M059J (cell line): ENCODE measurements at places on chromosomes 13 and 19.

GRCh38 chr13:95044452-95045205 is 256.6 kb downstream of the ABCC4 start:
- no peak for DNase-seq

DNA sequence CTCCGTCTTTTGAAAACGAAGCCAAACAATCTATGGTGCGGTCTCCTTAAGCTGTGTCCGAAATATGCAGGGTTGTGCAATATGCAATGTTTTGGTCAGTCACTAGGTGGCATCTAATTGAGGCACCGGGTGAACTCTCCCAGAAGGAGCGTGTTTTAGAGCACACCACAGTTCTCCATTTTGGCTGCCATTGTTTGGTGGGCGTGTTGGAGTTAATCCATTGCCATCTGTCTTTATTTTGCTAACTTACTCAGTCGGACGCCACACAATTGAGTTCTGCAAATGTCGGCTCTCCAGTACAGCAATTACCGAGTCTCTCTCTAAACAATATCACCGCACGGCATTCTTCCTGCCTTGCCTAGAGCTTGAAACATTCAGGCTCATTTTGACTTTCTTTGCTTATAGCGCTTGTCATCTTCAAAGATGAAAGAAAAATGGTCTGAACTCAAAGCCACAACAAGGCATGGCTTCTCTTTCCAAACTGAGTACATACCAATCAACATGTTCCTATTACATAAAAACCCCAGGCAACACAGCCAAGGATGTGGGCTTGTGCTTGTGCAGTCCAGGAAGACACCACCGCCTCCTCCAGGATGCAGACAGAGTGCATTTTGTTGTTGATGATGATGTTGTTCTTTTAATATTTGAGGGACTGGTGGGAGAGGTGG is 182.0 kb upstream of the SERP2 start:
- DNase-seq: peak; percentile 38

- DNase-seq: peak; percentile 10
These were observed 793.4 kb downstream of the LIG4 start for GRCh38 chr13:107421951-107422350.

DNA sequence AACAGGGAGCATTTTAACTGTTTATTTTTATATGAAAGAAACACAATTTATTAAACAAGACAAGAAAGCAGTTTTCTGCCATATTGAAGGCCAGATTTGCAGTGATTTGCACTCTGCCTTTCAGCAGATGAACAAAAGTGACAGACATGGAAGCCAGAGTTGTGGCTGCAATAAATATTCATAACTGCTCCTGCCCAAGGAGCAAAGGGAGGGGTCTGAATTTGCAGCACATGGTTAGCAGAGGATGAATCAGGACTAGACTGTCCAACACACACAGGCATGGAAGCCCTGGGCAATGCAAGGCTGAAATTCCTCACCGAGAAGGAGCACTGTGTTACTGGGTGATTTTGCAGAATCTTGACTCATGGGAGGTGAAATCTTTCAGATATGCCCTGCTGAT is 418.2 kb downstream of the DCT start:
- DNase-seq: peak; percentile 2

- DNase-seq: peak; percentile 50
These were observed 426 bp downstream of the MYO9B start for GRCh38 chr19:17075864-17076542.

DNA sequence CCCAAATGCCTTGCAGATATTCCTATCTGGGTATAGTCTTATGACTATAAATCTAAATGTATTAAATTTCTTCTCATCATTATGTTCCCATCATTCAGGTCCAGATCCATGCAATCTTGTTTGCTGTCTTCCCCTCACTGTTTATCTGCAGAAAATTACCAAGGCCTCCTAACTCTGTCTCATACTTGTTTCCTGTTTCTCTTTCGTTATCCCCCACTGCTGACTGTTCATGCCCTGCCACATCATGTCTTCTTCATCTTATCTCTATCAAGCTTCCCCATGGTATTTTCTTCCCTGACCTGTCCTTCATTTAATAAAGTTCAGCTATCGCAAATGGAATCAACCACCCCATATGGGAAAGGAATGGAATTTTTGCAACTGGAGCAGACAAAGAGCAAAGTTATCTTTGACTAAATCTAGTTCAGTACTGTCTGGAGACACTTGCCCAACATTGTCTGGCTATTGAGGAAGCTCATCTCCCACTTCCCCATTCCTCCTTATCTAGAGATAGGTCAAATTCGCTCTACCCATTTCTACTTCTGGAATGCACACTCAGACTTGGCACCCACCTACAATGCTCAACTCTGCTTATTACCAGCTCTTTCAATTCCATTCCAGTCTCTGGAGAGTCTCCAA is 1358.1 kb downstream of the EFNB2 start:
- peak; percentile 16 for DNase-seq

DNA sequence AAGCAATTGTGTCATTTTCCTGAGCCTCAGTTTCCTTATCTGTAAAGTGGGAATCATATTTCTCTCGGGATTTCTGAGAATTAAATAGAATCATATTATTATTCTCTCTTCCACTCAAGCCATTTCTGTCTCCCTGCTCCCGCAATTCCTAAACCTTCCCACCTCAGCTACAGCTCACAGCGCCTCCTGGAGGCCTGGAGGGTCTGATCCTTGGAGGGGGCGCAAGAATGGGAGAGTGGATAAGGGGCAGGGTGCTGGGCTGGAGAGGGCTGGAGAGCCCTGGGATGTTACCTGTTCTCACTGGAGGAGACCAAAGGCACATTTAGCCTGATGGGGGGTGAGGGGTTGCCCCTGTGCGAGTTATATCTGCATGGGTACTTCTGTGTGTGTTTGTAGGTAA is 31.1 kb upstream of the CYP2S1 start:
- no peak for DNase-seq

DNA sequence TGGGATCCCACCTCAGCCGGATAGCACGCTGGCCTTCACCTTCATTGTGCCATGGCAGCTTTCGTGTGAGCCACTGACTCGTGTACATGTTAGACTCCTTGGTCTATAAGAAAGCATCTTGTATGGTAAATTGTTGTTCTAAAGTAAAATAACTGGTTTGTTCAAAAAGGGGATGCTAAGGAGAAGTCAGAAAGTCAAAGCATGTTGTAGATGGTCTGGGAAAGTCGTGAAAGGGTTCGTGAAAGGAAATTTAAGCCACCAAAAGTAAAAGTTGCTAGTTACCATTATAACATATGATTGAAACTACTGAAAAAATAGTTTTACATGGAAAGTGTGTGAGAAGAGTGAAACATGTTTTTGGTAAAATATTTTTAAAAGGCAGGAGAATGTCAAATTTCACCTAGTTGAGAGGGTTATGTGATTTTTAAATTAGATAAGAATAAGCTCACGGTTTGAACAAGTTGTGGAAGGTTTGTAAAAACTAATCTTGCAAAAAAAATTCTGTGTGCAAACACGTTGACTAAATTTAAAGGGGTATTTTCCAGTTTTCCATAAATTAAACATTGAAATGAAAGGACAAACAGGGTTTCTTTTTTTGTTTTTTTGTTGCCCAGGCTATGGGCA is 23.4 kb downstream of the DPRX start:
- no peak for DNase-seq

DNA sequence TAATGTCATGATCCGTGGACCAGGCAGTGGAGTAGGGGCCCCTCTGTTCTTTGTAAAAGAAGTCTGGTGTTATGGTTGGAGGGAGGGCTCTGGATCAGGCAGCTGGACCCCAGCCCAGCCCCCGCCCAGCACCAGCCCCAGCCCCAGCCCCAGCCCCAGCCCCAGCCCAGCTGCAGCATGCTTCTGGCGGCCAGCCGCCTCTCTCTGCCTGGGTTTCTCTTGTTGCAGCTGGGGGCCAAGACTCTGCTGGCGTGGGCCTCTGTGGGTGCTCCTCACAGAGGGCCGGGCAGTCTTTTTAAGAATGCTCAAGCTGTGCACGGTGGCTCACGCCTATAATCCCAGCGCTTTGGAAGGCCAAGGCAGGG is 17.9 kb downstream of the DOT1L start:
- DNase-seq: no peak

- DNase-seq: no peak
These were observed 170.0 kb upstream of the SLC10A2 start for GRCh38 chr13:103236213-103236612.

GRCh38 chr13:101262306-101262705 is 154.0 kb downstream of the NALCN start:
- no peak for DNase-seq

- no peak for DNase-seq
These were observed 207.1 kb upstream of the PCDH9 start for GRCh38 chr13:67437244-67437643.

- no peak for DNase-seq
These were observed 138.1 kb downstream of the KDM4B start for GRCh38 chr19:5106971-5107370.

GRCh38 chr19:35963514-35963913 is 27.3 kb downstream of the LRFN3 start:
- peak; percentile 37 for DNase-seq

DNA sequence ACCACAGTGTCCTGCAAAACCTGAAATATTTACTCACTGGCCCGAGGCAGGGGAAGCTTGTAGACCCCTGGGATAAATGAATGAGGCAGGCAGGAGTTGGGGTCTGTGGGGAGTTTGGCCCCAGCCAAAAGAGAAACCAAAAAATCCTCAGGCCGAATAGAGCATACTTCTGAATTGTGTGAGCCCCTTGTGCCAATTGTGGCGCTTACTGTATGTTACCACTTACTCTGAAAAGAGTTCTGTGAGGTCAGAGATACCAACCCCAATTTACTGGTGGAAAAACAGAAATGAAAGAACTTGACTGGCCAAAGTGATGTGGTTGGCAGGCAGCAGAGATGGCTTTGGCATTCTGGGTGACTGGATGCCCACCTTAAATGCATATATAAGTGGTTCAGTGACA is 6.9 kb downstream of the CARM1 start:
- no peak for DNase-seq

- no peak for DNase-seq
These were observed 41.2 kb downstream of the SHISA2 start for GRCh38 chr13:26010487-26011207.

DNA sequence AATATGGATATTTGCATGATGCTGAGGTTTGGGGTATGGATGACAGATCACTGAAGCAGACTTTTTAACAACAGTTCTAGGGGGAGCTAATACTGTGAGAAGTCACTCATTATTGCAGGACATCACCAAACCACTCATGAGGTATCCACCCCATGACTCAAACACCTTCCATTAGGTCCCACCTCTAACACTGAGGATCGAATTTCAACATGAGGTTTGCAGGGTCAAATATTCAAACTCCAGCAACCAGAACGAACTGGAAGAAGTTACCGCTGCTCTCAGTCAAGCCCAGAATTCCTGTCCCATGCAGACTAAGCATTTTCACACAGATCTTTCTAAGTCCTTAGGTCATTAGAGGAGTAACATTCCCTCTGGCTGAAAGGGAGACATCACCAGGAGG is 758.9 kb downstream of the UQCRFS1 start:
- no peak for DNase-seq

DNA sequence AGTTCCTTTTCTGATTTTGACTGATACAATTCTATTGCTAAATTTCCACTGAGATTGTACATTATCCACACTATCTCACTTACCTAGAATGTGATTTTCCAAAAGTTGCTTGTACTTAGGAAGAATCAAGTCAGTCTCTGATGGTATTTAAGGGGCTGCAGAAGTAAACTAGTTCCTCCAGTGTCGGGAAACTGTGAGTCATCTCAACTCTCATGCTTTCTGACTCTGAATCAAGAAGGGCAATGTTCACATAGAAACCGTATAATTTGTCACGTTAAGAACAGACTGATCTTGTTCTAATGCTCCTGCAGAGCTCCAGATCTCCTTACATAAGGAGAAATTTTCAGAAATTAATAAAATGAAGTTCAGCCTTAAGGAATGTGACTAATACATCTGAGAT is 369.3 kb downstream of the KLF5 start:
- DNase-seq: peak; percentile 84
